ENCODE measurements at places on chromosomes 5 and 9.

- no peak for DNase-seq
These were observed 26.0 kb downstream of the ADAMTSL1 start for GRCh38 chr9:18499980-18500379.

GRCh38 chr5:65268525-65268924 is 213.2 kb downstream of the ADAMTS6 start:
- no peak for DNase-seq

DNA sequence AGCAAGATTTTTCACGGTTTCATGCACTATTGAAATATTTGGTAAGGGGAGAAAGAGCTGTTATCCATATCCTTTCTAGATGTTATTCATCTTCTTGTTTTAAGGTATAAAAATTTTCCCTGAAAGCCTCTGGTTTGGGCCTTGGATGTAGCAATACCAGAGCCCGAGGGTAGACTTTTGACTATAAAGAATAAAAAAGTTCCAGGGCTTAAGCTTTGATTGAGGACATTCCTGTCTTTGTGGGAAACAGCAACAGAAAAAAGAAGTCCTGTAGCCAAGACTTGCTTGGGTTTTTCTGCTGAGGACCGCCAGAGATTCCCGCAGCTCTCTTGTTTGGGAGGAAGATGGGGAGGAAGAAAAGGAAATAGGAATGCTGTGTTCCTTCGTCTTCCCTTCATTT is 440.0 kb upstream of the WWC1 start:
- DNase-seq = no peak

DNA sequence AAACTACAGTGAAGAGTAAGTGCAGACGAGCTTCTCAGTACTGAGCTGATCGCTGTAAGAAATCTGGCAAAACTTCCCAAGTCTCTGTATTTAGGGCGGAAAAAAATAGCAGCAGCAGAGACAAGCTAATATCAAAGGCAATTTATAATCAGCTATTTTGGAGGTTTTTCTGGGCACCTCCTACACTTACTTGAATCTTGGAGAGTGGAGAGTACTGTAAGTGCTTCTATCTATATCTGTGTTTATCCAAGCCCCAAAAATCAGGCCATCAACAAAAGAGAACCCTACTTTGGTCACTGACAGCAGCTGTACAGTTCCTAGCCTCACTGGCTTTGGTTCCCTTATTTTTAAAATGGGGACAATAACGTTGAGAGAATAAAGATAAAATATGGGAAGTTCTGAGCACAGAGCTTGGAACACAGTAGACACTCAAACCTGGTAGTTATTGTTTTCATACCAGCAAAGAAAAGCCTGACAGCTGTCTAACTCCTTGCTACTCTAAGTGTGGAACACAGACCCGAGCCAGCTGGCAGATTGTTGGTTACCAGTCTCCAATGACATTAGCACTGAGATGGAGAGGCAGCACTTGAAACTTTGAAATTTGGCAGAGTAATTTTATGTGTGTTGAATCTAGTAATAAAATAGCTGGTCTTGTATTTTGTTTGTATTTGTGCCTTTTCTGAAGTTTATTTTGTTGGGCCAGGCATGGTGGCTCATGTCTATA is 96.0 kb upstream of the SLC28A3 start:
- DNase-seq = no peak

DNA sequence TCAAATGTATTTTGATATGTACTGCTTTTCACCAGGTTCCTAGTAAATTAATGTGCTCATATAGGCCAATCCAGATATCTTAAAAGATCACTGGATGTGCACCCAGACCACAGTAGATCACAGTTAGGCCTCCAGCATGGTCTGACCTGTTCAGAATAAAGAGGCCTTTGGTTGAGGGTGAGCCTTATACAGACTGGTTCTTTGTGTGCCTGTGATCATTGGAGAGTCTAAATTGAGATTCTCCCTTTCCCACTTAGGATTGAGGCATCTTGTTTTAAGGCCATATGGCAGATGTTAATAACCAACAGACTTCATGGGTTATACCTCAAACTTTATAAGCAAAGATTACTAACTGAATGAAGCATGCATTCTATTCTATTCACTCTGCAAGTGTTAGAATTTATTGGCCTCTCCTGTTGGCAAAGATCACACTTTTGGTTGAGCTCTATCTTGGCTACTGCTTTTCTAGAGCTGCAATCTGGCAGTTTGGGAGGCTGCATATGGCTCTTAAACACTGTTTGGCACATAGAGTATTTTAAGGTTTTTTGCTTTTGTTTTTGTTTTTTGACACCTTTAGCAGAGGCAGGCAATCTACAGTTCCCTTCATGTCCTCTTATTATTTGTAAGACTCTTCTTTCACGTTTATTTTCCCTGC is 8.5 kb downstream of the CHSY3 start:
- no peak for DNase-seq

DNA sequence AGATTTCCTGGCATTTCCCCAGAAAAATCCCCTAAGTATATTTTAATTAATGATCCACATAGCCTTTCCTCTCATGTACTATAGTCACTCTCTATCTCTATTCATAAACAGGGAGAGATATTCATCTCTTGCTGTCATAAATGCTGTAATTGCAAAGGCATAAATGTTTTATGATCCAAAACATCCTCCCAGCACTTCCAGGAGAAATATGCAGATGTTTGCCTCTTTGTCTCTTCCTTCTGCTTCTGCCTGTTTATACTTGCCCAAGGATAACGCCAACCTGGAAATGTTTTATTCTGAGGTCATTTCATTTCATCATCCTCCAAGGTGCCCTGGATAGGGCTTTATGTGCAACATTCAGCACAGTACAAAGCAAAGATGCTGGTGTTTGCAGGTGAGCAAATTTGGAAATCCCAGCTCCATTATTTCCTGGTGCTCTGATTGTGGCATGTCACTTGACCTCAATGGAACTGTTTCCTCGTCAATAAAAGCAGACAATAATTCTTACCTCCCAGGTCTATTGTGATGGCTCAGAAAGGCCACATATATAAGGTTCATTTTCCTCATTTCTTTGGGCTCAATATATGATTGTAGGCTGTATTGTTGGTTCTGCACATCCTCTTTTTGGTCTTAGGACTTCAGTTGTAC is 6.9 kb downstream of the TNFSF15 start:
- no peak for DNase-seq

DNA sequence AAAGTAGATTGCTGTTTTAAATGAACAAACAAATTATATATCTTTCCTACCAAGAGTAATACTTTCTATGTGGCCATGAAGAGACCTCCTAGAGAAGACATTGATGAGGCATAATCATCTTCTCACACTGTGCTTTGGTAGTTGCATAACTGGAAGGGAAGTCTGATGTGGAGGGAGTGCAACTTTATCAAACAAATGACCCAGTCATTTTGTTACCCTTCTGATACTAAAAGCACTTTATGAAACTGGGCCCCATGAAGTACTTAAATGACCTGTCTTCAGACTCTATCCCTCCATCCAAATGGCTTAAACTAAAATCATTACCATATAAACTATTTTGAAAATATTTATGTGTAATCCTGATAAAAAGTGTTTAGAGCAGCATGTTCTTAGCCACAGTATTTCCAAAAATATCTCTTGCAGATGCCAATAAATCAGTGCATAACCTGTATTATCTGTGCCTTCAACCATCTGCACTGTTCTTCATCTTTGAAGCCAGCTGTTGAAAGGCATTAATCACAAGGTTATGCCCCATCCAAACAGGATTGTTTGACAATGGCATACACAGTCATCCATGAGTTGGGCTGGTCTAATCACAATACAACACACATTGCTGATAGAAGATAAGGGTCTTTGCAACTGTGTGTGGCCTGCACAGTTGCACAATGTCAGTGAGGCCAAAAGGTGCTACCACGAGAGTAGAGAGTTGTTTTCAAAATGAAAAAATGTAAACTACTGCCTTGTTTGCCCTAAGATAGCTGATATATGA is 31.9 kb upstream of the MIER3 start:
- DNase-seq = no peak

GRCh38 chr5:171309276-171310211 is 496 bp downstream of the TLX3 start:
- no peak for DNase-seq

GRCh38 chr9:106920701-106921283 is 57.8 kb downstream of the ZNF462 start:
- DNase-seq = no peak

DNA sequence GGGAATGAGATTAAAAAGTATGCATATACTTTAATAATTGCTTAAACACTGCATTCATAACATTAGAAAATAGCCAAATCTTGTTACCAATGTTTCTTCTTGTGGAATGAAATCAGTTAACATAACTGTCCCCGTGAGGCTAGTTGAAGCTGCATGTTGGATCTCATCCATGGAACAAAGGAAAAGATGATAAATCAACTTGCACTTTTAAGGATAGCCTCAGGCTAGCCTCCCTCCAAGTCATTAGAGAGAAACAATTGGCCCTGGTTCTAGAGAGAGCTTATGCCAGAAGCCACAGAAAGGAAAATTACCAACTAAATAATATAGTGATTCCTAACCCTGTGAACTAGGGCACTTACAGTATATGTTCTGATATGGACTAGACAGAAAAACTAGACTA is 66.9 kb downstream of the GRIN3A start:
- no peak for DNase-seq

- DNase-seq = no peak
These were observed 152.3 kb downstream of the HSD17B3 start for GRCh38 chr9:96149533-96150280.

DNA sequence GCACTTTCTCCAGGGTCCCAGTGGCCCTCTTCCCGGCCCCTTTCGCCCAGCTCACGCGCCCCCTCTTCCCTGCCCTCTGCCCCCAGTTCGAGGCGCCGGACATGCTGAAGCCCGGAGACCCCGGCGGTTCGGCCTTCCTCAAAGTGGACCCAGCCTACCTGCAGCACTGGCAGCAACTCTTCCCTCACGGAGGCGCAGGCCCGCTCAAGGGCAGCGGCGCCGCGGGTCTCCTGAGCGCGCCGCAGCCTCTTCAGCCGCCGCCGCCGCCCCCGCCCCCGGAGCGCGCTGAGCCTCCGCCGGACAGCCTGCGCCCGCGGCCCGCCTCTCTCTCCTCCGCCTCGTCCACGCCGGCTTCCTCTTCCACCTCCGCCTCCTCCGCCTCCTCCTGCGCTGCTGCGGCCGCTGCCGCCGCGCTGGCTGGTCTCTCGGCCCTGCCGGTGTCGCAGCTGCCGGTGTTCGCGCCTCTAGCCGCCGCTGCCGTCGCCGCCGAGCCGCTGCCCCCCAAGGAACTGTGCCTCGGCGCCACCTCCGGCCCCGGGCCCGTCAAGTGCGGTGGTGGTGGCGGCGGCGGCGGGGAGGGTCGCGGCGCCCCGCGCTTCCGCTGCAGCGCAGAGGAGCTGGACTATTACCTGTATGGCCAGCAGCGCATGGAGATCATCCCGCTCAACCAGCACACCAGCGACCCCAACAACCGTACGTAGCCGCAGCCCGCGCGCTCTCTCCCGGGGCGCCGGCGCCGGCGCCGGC is 1.0 kb downstream of the PRDM6 start:
- DNase-seq = no peak

- no peak for DNase-seq
These were observed 209.3 kb downstream of the DAB2IP start for GRCh38 chr9:121860744-121861143.

GRCh38 chr9:99368341-99369326 is 146.6 kb downstream of the SEC61B start:
- DNase-seq = no peak

DNA sequence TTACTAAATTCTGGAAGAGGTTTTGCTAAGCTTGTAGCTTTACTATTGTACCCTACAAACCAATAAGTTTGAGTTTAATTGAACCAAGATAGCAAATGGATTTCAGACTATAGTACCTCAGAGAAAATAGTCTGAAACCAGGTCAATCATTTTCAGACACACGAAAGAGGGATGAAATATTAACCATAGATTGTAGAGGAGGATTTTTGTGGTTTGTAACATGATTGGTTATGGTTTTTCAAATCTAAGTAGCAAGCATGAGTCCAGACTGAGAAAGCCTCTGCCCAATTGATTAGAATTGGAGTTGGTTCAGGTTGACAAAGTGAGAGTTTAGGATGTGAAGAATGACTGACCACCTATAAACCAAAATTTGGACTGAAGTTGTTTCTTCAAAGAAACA is 562.7 kb upstream of the DMAC1 start:
- no peak for DNase-seq

- DNase-seq = no peak
These were observed 336.7 kb downstream of the FAM170A start for GRCh38 chr5:119966028-119966427.

GRCh38 chr5:109674596-109674995 is 15.1 kb upstream of the MAN2A1 start:
- no peak for DNase-seq

DNA sequence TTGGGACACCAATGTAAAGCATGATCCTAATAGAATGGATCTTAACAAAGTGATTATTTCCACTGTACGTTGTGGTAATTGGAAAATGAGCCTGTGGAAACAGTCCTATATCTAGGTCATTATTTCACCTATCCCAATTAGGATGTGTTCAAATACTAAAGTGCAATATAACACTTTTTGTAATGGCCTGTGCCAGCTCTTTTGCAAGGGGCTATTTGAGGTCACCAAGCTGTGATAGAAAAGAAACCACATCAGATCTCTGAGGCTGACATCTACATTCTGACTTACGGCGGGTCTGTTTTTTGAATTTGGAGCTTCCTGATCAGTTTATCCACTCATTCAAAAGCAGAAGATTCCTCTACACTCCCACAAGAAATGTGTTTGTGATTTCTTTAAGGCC is 150.0 kb downstream of the TLE1 start:
- no peak for DNase-seq

- DNase-seq = no peak
These were observed 30.4 kb downstream of the PRDM6 start for GRCh38 chr5:123119334-123119986.

DNA sequence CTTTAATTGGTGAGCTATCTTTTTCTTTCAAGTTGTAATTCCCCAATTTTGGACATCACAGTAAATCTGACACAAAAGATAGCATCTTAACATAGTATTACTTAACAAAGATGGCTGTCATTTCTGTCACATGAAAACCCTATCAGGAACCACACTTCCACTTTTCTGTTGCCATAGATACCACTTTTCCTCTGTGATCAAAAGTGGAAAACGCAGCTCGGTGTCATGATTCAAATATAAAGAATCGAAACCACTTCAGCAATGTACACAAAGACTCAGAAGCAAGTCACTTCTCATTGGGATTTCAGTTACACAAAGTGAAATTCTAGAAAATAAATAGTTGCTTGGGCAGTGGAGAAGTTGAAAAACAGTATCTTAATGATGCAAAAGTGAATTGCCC is 524.9 kb upstream of the ITGA1 start:
- DNase-seq = no peak

GRCh38 chr5:126044111-126044668 is 379.0 kb upstream of the GRAMD2B start:
- DNase-seq = no peak

GRCh38 chr5:131245948-131246347 is 17.9 kb upstream of the CDC42SE2 start:
- DNase-seq = no peak
